ENCODE measurements at places on chromosomes 12 and 14. TPM values are rescaled to one million over a fixed set of nuclear protein-coding genes. Genes with fewer than 3 reads are reported as not detected.
A peak's percentile ranks its signal among the peaks of the same experiment; 100 is the strongest.

The CLEC6A gene
- not detected for total RNA-seq

- no peak for DNase-seq
These were observed 3.4 kb downstream of the ATXN7L3B start for GRCh38 chr12:74541074-74541473.

- no peak for DNase-seq
These were observed 59.7 kb downstream of the SCFD1 start for GRCh38 chr14:30681752-30682355.

- DNase-seq = peak; percentile 26
These were observed 13.0 kb downstream of the FGD6 start for GRCh38 chr12:95204141-95204866.

The GYS2 gene
- not detected for total RNA-seq

Measured in tongue (tissue), 3 donors.